Activated naive CD4-positive, alpha-beta T cell treated with anti-CD3 and anti-CD28 coated beads, Interleukin-2, amount 50 U/mL, for 72 hours (primary cell): ENCODE measurements at places on chromosomes 3 and 15. TPM values are rescaled to one million over a fixed set of nuclear protein-coding genes. Genes with fewer than 3 reads are reported as not detected.

DNA sequence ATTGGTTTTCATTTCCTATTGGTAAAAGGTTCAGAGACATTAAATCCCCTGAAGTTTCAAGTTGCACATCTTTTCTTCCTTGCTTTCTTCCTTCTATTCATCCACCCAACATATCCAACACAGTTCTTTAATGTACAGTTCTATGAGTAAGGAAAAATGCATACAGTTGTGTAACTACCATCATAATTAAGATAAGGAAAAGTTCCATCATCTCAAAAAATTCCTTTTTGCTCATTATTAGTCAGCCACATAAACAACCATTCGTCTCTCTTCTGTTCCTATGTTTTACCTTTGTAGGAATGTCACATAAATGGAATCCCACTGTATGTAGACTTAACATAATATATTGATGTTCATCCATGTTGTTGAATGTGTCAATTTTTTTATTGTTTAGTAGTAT lies 211.1 kb upstream of the ADAMTS9 start:
- no peak for DNase-seq

DNA sequence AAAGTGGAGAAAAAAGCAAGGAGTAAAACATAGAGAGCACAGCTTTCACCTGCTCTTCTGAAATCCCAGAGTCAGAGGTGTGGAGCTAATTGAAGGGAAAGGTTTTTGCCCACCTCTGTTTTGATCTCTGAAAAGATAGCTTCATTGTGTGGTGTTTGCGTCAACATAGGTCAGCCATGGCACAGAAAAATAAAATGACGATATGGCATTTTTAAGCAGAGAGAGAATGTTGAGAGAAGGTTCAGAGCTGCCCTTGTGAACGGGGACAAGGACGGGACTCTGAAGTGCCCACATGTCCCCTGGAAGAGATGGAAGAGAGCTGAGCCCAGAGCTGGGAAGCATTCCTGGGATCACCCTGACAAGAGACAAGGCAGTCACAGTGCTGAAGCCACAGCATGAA lies 249.4 kb upstream of the PLSCR5 start:
- no peak for DNase-seq

DNA sequence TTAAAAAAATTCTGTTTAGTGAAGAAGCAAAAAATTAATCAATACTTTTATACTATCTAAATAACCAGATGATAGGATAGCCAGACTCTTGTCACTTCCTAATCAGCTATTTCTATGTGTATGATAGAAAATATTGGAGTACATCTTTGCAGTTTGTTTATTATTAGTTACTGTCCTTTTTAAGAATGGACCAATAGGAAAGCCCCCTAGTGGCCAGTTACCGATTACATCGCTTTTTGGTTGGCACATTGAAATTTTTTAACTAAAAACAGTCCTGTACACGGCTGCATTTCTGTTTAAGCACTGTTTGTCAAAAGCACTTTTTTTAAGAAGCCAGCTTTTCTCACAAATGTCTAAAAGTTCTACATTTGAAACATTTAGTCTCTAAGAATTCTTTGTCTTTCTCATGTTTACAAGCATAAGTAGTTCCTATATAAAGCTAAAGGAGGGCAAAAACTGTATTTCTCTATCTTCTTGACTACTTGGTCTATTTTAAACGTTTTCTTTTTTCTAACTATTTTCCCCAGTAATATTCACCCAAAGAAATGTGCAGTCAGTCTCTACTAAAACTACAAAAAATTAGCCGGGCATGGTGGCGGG lies 253.2 kb upstream of the LRTM1 start:
- peak; percentile 3 for DNase-seq

DNA sequence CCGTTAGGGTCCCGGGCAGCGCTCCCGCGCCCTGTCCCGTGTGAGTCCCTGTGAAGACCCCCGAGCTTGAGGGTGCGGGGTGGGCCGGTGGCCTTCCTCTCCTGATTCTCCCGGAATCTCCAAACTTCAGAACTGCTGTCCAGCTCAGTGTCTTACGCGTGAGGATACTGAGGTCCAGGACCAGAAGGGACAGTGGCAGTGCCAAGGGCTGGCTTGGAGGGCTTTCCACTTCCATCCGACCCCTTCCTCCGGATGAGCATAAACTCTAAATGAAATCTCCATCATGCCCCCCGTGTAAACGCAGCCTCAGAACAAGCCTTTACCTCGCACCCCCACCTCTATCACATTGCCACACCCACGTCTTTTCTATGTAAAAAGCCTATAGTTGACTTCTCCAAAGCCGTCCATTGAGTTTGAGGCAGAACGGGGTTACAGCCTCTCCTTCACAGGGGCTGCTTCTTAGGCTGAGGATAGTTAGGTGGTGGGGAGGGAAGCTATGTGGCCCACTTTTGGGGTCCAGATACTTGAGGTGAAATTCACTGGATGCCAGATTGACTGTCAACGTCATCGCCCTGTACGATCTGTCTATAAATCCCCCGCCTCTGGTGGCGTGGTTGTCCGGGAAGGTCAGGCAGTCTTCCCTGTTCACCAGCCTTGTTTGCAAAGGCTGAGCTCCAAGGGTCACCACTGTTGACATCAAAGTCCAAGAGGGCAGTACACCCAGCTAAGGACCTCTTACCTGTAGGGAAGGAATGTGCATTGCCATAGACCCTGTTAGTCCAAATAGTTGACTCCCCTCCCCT lies 1.1 kb downstream of the EDEM1 start:
- DNase-seq, result peak; percentile 49

DNA sequence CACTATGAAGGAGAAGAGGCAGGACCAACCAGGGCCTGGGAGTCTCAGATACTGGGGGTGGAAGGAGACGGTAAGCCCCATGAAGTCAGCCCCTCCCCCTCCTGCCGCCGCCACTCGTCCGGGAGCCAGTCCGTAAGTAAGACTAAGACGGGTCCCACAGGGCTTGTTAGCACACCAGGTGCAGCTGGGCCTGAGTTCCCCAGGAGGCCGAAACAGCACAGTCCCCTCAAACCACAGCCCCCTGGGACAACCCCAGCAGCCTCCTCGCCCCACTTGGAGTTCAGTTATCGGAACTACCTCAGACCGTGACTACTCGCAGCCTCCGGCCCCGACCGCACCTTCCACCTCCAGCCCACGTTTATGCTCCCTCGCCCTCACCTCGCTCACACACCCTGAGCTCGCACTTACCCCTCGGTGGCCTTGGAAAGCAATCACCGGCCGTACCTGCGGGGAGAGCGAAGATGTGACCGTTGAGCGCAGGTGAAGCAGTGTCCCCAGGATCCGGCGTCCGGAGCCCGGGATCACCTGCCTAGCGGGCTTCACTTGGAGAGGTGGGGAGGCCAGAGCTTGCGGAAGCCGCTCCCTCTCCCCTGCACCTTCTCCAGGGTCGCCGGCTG lies 557 bp downstream of the ELL3 start:
- DNase-seq, result no peak

The AMT gene
- total RNA-seq, result 4.9 TPM

The EXOG gene
- 22.0 TPM for total RNA-seq

The PAK6 gene
- total RNA-seq, result 0.29 TPM

The EXOSC7 gene
- total RNA-seq, result 71.1 TPM

The CISH gene
- 258 TPM for total RNA-seq

The MAPKAPK3 gene
- 153 TPM for total RNA-seq

The FAM3D gene
- not detected for total RNA-seq
